CD4-positive, alpha-beta T cell treated with Interleukin-21 for 1 hour (primary cell): ENCODE measurements at places on chromosomes 11 and 22.

DNA sequence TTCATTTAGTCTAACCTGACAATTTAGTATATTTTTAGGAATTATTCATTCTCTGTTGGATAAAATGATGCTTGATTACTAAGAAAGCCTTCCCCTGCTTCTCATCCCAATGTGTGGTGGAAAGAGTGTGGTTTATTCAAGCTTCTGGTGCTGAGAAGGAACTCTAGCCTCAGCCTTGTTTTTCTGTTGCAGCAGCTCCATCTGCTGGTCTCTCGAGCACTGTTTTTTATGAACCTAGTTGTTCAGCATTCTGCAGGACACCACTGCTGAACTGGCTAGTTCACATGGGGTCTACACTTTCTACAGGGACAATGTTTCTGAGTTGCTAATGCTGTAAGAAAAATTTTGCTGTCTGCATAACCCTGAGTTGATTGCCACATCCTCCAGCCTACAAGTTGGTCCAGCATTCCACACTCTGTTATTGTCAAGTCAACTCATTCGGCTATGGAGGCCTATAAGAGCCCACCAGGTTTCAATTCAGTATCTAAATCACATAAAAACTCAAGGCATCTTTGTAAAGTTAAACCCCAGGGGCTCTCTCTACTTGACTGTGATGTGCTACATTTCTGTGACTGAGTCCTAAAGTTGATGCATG lies 14.3 kb downstream of the OR2AG2 start:
- peak; percentile 77 for DNase-seq

DNA sequence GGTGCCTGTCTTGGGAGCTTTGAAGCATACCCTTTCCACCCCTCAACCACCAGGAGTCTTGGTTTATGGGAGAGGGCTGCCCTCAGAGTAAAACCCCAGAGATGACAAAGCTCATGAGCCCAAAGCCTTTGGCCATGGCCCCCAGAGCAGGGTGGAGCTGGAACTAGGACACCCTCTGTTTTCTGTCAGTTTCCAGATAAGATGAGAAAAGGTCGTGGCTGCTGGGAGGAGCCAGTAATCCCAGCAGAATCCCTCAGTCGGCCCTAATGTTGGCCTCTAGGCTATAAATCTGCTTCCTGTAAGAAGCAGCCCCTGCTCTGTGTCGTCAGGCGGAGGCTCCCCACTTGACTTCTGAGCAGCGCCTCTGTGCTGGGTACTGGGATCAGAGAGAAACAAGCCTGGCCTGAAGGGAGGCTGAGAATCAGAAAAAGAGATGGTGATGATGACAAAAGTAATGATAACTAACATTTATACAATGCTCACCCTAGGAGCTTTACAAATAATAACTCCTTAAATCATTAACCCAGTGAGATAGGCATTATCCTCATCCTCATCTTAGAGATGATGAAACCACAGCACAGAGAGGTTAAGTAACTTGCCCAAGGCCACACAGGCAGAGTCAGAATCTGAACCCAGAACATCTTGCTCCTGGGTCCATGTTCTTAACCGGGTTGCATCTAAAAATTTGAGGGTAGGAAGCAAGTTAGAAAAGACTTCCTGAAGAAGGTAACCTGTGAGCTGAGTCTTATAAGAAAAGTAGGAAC lies 471.4 kb downstream of the SOX6 start:
- DNase-seq, result no peak

DNA sequence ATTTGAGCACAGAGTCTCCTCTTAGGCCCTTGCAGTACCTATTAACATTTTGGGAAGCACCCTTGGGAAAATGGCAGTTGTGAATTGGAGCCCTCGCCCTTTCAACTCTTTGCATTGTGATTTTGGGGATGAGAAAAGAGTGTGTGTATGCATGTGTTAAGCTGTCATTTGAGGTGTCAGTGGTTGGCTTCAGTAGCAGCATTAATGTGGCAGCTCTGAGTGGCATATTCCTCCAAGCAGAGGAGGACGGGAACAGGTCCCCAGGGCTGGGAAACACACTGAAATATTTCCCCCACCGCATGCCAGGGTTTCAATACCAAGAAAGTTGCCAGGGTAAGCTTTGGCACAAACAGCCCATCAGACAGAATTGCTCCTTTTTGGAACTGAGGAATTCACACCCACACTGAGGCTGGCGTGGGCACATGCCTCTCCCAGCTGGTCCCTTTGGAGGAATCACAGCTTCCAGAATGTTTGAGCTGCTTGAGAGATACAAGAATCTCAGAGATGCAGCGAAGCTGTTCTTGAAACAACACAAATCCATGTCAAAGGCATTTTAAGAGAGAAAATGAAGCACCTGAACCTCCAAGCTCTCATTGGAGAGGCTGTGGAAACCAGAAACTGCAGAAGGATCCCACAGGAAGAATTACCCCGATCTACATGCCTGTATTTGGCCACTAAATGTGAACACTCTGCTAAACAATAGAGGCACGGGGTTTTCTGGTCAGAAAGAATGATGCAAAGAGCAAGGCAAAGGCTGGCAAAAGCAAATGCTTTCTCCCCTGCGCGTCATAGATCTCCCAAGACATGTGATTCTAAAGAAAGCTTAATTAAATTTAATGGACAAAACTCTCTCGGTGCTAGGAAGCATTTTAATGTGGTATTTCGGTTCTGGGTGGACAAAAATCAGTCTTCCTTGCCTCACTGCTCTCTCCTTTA lies 67.2 kb upstream of the RCN1 start:
- DNase-seq, result no peak

GRCh38 chr22:37448516-37449127 lies 21.3 kb upstream of the ELFN2 start:
- DNase-seq, result no peak

- DNase-seq, result no peak
Measured at GRCh38 chr11:32107647-32108046, 16.8 kb downstream of the RCN1 start.

DNA sequence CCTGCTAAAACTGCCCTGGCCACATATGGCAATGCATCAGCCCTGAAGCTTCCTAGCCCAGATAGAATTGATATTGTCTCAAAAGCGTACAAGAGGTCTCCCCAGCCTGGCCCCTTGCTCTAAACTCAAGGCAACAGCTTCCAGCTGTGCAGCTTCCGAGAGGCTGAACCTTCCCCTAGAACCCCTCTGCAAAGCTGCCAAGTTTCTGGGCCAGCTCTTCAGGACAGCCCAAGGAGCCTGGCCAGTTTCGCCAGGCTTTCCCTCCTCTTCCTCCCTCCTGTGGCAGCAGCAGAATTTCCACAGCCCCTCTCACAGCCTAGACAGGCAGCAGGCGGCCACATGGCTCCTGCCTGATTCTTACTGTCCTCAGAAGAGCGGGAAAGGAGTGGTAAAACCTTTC lies 34.5 kb downstream of the NUMA1 start:
- no peak for DNase-seq

- no peak for DNase-seq
Measured at GRCh38 chr11:76212086-76213035, 6.1 kb upstream of the WNT11 start.

GRCh38 chr11:10659339-10660216 lies 34.0 kb downstream of the IRAG1 start:
- DNase-seq, result no peak

GRCh38 chr22:37047006-37047405 lies 4.5 kb upstream of the KCTD17 start:
- DNase-seq, result no peak

DNA sequence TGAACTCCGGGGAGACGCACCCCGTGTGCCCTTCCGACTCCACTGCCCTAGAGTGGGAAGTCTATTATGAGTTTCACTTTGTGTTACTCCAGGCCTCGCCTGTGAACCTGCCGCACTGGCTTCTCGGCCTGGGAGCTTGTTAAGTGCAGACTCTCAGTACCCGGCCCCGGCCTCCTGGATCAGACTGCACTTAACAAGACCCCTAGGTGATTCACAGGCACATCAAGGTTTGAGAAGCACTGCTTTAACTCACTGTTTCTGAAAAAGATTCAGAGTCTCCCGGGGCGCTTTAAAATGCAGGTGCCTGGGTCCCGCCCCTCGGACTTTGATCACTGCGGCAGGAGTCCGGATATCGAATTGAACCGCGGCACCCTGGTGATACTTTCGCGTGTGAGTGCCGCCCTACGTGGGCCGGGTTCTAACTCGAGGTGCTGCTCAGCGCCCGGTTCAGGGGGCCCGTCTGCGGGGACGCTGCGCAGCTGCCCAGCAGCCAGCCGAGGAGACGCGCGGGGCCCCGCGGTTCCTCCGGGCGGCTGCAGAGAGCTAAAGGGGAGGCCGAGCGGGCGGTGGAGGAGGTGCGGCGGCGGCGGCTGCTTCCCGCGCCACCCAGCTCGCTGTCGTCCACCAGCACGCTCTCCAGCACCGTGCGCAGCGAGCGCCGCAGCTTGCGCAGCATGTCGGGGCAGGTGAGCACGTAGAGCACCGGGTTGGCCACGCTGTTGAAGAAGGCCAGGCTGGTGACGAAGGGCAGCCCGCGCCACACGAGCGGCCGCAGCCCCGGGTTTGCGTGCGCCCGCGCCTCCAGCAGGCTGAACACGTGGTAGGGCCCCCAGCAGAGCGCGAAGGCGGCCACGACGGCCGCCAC lies 3.4 kb downstream of the PTGDR2 start:
- no peak for DNase-seq
